Vagina (tissue), 2 donors: ENCODE measurements at places on chromosomes 3 and 15.

DNA sequence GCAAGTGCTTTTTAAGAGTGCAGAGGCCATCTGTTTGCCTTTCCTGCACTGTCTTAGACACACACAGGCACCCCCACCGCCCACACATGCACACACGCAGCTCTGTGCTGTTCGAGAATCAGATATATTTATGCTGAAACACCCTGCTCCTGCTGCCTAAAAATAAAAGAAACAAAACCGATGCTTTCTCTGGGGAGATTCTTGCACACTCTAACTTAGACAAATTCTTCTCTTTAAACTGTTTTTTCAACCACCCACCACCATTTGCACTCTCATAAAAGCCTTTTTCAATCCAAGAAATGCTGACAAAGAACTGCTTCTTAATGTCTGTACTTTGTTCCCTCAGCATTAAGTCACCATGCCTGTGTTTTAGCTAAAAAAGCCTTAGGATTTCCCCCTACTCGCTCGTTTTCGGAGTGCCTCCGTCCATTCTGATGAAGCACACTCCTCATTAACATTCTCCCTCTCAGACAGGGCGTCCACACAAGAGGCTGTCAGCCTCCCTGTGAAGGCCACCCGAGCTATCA is 26.2 kb downstream of the SLC12A8 start:
- no peaks in the 10 kb centered on the region for H3K27me3 ChIP-seq
- H3K36me3 ChIP-seq = no peaks in the 10 kb centered on the region
- H3K4me1 ChIP-seq = peaks cover 10% of the 10 kb centered on the region
- no peak overlapping the region for H3K27ac ChIP-seq
- H3K4me3 ChIP-seq = no peak overlapping the region
- DNase-seq = no peak

GRCh38 chr3:136994772-136995516 is 37.2 kb downstream of the IL20RB start:
- no peak for DNase-seq
- H3K27me3 ChIP-seq = no peaks in the 10 kb centered on the region
- no peaks in the 10 kb centered on the region for H3K36me3 ChIP-seq
- peak overlapping the region; percentile 92 for H3K27ac ChIP-seq
- peaks cover 43% of the 10 kb centered on the region for H3K4me1 ChIP-seq

- no peaks in the 10 kb centered on the region for H3K36me3 ChIP-seq
- H3K27me3 ChIP-seq = no peaks in the 10 kb centered on the region
- no peak for DNase-seq
- H3K4me1 ChIP-seq = peaks cover 14% of the 10 kb centered on the region
These were observed 149.6 kb downstream of the RORA start for GRCh38 chr15:61079529-61079928.

- no peak for DNase-seq
- H3K4me3 ChIP-seq = no peak overlapping the region
- no peaks in the 10 kb centered on the region for H3K36me3 ChIP-seq
- H3K4me1 ChIP-seq = no peaks in the 10 kb centered on the region
These were observed 879.9 kb downstream of the TUSC7 start for GRCh38 chr3:117589454-117589853.

DNA sequence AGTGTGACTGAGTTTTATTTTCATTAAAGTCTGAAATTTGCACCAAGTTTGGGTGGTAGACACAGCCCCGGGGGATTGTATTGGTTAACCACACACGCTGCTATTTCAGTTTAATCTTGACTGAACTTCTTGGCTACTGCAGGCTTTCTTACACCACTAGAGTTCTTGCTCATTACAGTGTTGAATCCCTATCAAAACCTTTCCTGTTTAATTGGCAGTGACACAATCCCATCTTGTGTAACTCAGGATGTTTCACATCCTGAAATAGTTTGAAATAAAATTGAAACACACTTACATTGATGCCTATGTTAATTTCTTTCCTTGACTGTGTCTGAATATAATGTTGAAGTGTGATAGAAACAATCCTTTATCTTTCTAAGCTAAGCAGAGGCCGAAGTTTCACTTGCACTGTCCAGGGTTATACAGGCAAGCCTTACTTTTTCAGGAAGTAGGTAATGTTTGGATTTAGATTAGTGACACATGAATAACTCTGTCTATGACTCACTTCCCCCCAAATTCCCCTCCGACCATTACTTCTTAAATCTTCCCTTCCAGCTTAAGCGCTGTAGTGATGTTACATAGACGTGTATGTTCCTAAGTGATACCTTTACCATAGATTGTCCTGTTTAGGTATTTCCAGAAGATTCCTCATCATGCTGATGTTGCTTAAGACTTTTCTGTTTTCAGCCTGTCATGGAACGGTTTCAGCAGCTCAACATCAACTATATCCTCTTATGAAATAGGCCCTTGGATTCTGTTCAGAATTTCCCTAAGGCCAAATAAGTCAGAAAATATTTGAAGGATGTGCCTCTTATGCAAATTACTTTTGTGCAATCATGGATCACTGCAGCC is 16.8 kb downstream of the ATG7 start:
- H3K4me1 ChIP-seq = peaks cover 36% of the 10 kb centered on the region
- no peak for DNase-seq
- H3K27ac ChIP-seq = peak overlapping the region; percentile 73

- no peak overlapping the region for H3K4me3 ChIP-seq
- DNase-seq = no peak
- H3K27me3 ChIP-seq = no peaks in the 10 kb centered on the region
- H3K27ac ChIP-seq = peak overlapping the region; percentile 51
- peaks cover 6% of the 10 kb centered on the region for H3K36me3 ChIP-seq
These were observed 41.2 kb downstream of the SNRK start for GRCh38 chr3:43327582-43327979.

DNA sequence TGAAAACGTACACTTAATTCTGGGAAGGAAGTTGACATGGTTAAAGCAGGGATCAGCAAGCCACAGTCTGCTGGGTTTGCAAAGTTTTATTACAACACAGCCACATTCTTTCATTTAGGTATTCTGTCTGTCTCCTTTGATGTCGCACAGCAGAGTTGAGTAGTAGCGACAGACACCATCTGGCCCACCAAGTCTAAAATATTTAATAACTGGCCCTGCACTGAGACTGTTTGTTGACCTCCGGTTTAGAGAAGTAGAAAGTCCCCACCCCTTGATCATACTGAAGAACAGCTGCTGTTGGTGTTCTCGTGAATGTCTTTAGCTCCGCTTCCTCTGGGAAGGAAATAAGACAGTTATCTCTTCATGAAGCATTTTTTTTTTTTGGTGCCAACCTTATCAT is 66.2 kb downstream of the MCTP2 start:
- no peaks in the 10 kb centered on the region for H3K36me3 ChIP-seq
- no peaks in the 10 kb centered on the region for H3K4me1 ChIP-seq

DNA sequence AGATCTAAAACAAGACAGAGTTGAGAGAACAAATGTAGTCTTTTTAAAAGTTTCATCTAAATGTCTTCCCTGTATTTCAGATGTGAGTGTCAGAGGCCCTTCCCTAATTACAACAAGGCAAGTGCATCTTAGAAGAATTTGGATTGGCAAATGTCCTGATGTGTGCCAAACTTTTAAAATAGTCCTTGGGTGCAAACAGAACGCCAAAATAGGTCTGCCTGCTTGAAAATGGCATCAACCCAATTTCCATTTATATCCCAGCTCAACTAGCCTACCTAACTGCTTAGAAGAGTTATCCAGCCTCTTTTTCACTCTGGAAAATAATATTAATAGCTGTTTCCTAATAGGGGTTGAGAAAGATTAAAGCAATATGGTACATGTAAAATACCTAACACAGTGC is 311.8 kb upstream of the ARRDC4 start:
- no peaks in the 10 kb centered on the region for H3K4me1 ChIP-seq
- no peak overlapping the region for H3K4me3 ChIP-seq
- no peaks in the 10 kb centered on the region for H3K36me3 ChIP-seq
- H3K27ac ChIP-seq = no peak overlapping the region
- DNase-seq = no peak

GRCh38 chr3:97871186-97871585 is 49.4 kb downstream of the CRYBG3 start:
- peaks cover 27% of the 10 kb centered on the region for H3K4me1 ChIP-seq
- no peak overlapping the region for H3K4me3 ChIP-seq
- peak overlapping the region; percentile 63 for H3K27ac ChIP-seq
- no peak for DNase-seq

- no peaks in the 10 kb centered on the region for H3K27me3 ChIP-seq
- no peaks in the 10 kb centered on the region for H3K36me3 ChIP-seq
- no peak overlapping the region for H3K4me3 ChIP-seq
- peaks cover 10% of the 10 kb centered on the region for H3K4me1 ChIP-seq
- DNase-seq = peak; percentile 70
- peak overlapping the region; percentile 10 for H3K27ac ChIP-seq
These were observed 18.6 kb upstream of the THSD4 start for GRCh38 chr15:71096676-71097075.

DNA sequence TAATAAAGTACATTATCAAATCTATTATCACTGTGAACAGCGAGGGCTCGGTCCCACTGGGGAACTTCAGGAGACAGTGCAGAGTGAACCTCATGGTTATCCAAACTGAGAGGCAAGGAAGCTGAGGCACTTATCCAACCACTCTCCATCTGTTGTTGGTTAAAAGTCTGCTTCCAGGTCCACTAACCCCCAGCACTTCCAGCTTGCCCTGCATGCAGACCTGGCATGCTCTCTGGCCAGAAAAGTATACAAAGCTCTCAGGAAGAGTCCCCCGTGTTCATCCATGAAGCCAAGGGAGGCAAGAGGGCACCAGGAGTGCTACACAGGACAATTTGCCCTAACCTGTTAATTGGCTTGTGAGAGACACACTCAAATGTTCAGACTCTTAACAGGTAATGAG is 36.0 kb downstream of the FBN1 start:
- no peak overlapping the region for H3K4me3 ChIP-seq
- H3K27me3 ChIP-seq = no peaks in the 10 kb centered on the region
- peaks cover 4% of the 10 kb centered on the region for H3K36me3 ChIP-seq
- H3K27ac ChIP-seq = no peak overlapping the region

- no peaks in the 10 kb centered on the region for H3K27me3 ChIP-seq
- no peak overlapping the region for H3K27ac ChIP-seq
These were observed 3.7 kb upstream of the B3GALNT1 start for GRCh38 chr3:161108840-161109239.

DNA sequence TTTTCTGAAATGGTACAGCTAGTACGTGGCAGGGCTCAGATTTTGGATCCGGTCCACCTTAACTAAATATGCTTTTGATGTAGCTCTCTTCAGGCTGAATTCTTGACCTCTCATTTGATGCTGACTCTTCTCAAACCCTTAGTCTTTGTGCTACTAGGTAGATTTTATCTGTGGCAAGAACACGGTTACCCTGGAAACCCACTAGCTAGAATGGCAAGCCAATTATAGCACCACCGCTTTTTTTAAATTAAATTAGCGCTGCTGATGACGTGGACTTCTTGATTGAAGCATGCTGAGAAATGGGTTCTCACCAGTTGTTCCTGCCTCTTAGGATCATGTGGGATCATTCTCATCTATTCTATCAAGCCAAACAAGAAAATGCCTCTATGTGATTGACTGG is 421.5 kb downstream of the LPP start:
- DNase-seq = no peak
- no peak overlapping the region for H3K4me3 ChIP-seq
- H3K27ac ChIP-seq = no peak overlapping the region
- no peaks in the 10 kb centered on the region for H3K27me3 ChIP-seq
- no peaks in the 10 kb centered on the region for H3K36me3 ChIP-seq

DNA sequence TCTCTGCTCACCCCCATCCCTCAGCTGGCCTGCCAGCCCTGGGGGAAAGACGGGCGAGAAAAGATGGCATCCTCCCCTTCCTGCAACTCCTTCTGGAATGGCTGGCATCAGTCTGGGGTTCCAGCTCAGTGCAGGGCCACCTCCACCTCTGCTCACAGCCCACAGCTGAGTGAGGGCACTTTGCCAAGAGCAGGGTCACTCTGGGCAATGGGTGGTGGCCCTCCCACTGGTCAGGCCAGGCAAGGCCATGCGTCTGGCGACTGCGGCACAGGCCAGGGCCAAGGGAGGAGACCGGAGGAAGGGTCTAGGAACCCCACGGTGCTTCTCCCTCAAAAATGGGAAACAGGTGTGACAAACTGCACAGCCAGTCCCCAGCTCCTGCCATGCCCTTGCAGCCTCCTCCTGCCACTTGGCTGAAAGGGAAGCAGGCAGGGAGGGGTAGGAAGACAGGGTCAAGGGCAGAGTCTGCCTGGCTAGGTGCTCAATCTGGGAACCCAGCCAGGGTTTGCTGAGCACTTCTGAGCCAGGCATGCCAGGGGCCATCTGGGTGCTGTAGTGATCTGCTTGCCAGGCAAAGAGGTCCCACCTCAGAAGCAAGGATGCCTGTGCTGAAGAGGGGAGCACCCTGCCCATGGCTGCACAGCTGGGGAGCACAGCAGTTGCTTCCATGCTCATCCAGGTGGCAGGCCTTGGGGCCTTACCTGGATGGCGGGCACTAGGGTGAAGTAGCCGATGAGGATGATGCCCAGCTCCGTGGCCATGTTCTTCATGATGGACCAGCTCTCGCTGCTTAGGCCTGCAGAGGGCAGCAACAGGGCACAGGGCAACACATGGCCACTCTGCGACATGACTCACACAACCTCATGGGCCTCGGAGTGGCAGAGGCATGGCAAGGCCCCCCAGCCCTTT is 41.2 kb downstream of the PTPN23 start:
- no peak overlapping the region for H3K4me3 ChIP-seq
- H3K27me3 ChIP-seq = no peaks in the 10 kb centered on the region
- no peaks in the 10 kb centered on the region for H3K36me3 ChIP-seq
- H3K4me1 ChIP-seq = peaks cover 17% of the 10 kb centered on the region
- no peak for DNase-seq
- peak overlapping the region; percentile 81 for H3K27ac ChIP-seq

DNA sequence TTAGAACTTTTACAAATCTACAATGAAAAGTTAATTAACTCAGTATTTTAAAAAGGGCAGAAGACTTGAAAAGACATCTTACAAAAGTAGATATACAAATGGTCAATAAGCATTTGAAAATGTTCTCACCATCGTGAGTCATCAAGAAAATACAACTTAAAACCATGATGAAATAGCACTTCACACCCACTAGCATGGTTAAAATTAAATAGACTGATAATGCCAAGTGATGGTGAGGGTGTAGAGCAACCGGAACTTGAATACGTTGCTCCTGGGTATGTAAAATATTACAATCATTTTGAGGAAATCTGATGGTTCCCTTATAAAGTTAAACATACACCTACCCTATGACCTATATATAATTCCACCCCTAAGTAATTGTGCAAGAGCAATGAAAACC is 319.8 kb upstream of the UMPS start:
- no peaks in the 10 kb centered on the region for H3K4me1 ChIP-seq
- DNase-seq = no peak
- H3K4me3 ChIP-seq = no peak overlapping the region
- H3K27ac ChIP-seq = no peak overlapping the region

DNA sequence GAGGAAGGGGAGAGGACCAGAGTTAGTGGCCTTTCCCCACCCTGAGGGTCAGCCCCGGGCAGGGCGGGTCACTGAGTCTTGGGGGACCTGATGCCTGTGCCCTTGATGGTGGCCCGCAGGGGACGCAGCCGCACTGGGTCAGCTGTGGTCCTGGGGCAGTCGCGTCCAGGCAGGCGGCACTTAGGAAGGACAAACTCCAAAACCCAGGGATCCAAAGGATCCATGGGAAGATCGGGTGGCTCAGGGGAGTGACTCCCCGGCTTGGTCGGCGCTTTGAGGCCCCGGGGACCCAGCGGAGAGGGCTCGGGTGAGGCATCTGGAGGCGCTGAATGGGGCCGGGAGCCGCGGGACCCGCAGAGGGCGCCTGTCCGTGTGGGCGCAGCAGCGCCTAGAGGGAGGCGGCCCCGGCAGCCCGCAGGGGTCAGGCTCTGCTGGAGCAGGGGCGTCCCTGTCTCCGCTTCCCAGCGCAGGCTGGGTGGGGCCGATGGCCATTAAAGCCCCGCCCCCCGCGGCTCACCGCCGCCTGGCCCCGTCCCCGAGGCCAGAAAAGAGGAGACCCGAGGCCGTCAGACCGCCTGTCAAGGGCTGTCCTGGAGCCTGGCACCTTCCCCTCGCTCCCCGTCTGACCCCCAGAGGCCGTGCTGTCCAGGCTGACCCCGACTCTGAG is 17.5 kb downstream of the CIDEC start:
- no peaks in the 10 kb centered on the region for H3K27me3 ChIP-seq
- peaks cover 34% of the 10 kb centered on the region for H3K4me1 ChIP-seq
- H3K27ac ChIP-seq = peak overlapping the region; percentile 90
